NCI-H1436 treated with DMSO at 0.1 percent for 48 hours (cell line): ENCODE measurements at places on chromosomes 4 and X.

DNA sequence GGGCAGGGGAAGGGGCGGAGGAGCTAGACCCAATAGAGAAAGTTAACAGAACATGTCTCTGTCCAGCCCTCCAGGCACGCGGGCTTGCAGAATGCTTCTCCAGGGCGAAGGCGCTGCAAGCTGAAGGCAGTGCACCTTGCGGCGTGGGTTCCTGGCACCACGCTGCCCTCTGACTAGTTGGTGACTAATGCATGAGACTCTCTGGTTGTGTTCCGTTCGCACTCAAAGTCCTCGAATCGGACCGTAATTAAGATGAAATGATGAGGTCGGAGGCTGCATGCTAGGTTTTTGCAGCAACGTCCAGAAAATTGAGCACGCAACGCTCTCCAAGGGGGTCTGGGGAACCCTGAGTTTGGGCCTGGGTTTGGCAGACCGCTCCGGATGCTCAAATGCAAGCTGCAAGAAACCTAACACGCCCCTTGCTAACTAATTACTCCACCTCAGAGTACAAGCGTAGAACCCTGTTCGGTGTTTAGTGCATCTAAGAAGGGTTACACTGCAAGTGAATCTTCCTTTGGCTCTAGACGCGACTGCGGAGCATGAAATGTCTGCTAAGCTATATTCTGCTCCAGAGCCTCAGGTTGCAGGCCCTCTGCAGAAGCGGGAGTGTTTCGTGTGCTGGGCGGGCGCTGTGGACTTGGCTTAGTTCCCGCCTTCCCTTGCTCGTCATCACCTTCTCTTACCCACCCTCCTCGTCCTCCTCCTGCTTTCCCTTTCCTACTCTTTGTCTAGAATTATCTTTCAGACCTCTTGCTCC is 57.1 kb upstream of the NKAP start:
- no peak for DNase-seq

GRCh38 chr4:112813790-112814189 is 176.8 kb downstream of the LARP7 start:
- DNase-seq: no peak

DNA sequence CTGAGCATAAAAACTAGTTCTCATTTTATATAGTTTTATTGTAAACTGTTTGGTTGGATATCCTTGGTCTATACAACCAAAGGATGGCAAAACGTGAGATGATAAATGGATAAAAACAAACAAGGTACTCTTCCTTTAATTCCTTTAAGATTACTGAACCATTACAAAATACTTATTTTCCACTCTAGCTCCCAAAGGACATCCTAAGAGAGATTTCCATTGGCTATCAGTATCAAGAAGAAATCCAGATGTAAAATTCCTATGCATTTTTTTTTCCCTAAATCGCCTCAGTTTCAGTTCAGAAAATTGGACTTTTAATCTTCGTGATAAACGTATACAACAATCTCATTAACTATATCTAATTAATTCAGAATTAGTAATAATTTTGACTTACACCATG is 2.3 kb downstream of the FBXL5 start:
- no peak for DNase-seq

DNA sequence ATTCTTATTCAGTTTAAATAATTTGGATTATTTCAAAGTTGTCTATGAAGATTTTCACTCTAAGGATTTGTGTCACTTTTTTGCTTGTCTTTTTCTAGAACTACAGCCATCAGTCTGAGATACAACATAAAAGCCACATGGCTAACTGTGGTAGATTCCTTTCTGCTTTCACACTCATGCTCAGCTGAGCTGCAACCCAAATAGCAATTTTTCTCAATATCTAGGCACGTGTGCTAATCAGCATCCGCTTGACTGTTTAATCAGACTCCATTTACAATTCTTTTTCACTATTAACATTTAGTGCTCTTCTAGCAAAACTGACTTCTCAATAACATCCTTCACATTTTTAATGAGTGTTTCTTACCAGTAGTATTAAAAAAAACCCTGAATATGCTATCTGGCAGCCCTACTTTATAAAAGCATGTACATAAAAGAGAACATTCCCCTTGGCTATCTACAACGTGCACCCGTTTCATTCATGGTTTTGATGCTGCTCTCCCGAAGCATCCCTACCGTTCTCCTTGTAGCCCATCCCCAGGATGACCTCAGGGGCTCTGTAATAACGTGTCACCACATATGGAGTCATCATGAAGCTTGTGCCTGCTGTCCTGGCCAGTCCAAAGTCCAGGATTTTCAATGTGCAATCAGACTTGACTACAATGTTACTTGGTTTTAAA is 259.2 kb downstream of the MAPK10 start:
- DNase-seq: no peak

DNA sequence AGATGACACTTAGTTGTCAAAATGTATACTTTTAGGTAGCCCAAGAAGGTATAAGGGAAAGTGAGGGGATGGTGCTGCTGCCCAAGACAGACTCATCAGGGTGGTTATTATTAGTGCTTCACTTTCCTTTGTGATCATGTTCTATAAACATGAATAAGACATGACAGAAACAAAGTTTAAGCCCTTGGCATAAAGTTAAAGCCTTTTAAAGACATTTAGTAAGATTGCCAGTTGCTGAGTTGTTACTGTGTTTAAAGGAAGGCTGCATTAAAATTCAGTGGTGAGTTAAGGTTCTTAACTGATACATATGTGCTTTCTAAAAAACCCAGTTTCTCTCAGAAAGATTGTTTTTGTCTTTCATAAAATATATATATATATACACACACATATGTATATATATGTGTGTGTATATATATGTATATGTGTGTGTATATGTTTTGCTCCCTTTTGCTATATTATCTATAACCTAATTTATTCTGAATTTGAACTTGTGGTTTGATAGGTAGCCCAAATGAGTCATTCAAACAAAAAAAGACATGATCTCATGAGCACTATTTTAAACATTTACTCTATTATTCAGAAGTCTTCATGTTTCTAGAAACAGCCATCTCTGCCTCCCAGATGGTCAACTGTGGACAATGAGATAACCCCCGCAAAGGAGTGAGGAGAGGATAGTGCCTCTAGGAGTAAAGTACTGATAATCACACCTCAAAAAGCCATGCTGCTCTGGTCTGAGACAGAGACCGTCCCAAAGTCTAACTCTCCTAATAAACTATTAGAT is 98.1 kb upstream of the OTUD4 start:
- DNase-seq: no peak

GRCh38 chr4:173365359-173365996 is 5.3 kb upstream of the SAP30 start:
- no peak for DNase-seq

- DNase-seq: no peak
Measured at GRCh38 chrX:10471418-10471817, 149.0 kb downstream of the MID1 start.

DNA sequence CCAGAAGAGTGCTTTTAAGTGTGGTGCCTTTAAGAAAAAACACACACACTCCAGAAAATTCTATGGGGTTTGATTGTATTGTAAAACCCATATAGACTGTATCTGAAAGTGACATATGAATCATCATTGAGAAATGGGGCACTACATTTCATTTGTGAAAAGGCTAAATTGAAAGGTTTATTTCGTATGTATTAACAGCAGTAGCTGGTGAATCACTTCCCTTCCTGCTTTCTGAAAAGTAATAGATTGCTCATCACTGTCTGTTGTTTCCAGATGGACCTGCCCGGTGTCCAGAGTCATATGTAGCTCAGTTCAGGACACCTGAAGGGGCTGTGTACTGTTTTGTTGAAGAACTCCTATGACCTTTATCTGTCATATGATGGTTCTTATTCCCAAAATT is 28.1 kb upstream of the HPRT1 start:
- DNase-seq: no peak

DNA sequence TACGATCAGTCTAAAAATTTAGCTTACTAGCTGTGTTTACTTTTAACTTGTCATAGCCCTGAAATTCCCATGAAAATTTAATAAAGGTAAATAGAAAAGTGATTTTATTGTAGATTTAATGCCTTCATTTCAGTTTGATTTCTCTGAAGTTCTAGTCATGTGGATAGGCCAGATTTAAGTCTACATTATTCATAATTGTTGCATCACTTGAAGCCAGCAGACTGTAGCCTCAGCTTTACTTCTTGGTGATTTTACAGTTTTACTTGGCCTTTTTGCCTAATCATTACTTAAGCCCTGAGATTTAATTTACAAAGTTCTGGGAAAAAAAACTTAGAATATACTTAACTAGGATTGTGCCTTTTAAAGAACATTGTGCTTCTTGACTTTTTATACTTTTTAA is 73.5 kb upstream of the FHDC1 start:
- DNase-seq: no peak

DNA sequence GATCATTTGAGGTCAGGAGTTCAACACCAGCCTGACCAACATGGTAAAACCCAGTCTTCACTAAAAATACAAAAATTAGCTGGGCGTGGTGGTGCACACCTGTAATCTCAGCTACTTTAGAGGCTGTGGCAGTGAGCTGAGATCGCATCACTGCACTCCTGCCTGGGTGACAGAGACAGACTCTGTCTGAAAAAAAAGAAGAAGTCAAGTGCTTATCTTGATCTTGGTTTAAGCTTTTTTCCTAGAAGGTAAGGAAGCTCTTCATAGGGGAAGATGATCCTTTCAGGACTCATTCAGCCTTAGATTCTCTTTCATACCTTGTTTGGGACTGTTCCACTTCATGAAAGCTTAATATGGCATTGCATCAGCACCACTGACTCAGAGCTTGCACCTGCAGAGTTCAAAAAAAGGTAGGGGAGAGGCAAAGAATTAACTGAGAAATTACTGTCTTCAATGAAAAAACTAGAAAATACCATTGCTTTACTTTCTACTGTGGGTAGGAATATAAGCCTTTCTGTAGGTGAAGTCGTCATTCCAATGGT is 70.8 kb upstream of the EPGN start:
- DNase-seq: no peak

GRCh38 chrX:69189576-69190371 is 24.5 kb upstream of the PJA1 start:
- DNase-seq: no peak

- no peak for DNase-seq
Measured at GRCh38 chrX:69126642-69127041, 38.6 kb downstream of the PJA1 start.

DNA sequence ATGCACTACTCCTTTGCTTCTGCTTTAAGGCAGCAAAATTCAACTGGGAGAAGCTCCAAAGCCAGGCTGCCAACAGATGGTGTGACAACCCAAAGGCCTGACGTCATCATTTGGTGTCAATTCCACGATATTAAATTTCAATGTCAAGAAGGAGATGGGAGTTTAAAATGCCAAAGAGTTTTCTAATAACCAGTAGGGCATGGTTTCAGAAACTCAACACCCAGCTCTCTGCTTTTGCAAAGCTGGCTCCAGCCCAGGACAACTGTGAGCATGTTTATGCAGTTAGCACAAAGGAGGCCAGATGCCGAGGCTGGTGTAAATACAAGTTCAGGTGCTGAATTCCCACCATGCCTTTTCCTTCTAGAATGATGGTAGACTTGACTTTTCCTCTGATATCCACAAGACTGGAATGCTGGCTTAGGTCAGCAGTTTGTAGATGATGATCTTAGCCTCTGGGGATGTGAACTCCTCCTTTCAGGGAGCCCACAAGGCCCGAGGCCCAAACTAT is 67.3 kb downstream of the AFAP1 start:
- DNase-seq: no peak
